NCI-H2029 (cell line): ENCODE measurements at places on chromosomes 11 and 22.

DNA sequence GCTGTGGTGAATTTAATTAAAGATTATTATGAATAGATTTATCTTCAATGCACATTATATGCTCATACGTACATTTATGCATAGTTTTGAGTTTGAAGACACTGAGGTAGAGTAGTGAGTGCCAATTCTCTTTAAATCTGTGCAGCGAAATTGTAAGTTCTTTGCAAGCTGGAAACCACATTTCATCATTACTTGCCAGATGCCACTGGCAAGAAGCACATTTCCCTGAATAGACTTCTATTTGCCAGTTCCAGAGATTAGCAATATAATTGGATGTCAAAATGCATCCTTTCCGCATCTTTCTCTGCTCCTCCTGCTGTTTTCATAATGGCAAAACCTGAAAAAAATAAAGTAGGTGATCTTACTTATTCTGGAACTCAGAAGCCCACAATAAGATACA, 448.0 kb downstream of the LUZP2 start:
- DNase-seq, result no peak

DNA sequence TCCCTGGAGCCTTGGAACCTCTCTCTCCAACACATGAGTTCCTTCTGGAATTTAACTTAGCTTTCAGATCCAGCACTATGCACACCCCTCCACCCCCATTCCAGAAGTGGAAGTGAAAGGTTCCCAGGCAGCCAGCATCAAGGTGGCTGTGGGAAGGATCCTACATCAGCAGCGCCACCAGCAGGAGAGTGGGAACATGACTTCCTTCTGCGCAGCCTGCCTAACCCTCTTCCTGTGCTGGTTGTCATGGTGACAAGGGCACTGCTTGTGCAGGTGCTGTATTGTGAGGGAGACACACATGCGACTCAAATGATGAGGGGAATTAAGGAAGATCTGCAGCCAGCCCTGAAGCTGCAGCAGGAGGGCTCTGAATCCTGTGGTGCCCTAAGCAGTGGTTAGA, 904.5 kb upstream of the API5 start:
- peak; percentile 1 for DNase-seq

DNA sequence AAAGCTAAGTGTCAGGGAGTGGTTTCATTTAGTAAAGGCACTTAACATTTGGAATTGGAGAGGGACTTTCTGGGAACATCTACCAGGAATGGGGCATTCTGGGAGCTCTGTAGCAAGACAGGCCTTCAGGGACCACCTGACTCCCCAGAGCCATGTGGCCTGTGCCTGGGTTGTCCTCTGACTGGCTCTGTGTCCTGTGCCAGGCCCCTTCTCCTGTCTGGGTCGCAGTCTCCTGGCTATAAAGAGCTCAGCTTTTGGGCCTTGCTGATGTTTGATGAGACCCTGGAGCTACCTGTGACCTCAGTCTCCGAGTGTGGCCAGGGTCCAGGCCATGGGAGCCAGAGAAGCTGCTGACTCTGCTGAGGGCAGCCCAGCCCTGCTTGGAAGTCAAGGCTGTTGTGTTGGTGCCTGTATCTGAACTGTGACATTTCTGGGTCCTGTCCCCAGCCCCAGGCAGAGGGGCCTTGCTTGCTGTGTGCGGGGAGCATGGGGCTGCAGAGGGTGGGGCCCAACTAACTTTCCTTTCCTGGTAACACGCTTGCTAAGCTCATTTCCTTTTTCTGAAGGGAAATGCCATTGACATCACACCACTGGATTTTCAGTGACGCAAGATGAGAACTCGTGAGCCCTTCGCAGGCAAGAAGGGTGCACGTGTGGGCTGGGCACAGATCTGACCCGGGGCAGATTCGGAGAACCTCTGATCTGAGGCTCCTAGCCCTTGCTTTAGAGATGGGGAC, 41.3 kb downstream of the LRRC32 start:
- no peak for DNase-seq

DNA sequence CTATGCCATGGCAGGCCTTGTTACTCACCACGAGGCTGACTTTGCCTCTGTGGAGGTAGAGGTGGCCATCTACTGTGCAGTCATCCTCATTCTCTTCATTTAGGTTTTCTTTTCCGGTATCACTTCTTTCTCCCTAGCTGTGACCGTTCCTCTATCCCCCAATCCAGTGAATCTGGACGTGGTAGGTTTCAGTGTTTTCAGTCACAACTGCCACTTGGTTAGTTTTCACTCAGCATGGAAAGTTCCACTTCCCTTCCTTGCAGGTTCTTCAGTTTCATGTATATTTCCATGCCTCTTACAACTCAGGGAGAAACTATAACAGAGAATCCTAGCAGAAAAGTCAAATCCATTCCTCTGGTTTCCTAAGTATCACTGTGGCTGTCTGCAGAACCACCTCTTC, 1.9 kb downstream of the HPS4 start:
- DNase-seq, result no peak

- no peak for DNase-seq
Observed at GRCh38 chr22:50530877-50531545, 1.2 kb upstream of the TYMP start.

GRCh38 chr22:35457729-35458546, 58.0 kb downstream of the MCM5 start:
- no peak for DNase-seq

DNA sequence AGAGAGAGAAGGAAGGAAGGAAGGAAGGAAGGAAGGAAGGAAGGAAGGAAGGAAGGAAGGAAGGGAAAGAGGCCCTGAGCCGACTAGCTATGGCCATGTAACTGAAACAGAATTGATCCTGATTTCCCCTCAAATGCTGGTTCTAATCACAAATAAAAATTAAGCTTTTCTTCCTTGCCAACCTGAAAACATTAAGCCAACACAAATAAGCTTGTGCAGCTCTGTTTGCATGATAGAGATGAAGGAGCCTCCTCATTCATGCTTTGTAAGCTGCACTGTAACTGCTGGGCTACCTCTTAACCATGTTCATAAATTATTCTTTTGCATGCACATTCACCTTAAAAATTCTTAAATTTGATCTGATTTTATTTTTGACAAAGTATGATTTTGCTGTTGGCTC, 27.7 kb upstream of the APOL5 start:
- no peak for DNase-seq

DNA sequence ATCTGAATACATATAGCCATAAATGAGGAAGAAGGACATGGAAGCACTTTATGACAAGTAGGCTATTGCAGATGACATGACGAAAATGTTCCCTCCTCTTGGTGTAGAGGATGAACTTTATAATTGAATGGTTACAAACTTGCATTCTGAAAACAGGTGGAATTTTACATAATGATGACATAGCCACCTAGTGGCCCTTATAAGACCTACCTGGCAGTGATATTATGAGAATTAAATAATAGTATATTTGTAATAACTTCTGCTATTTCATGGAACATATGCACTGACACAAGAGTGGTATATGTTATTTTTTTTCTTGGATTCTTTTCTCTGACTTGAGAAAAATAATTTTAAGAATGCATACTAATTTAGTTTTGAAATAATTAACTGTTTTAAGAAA, 22.9 kb downstream of the TRIM22 start:
- no peak for DNase-seq

GRCh38 chr11:71992136-71992730, 6.5 kb upstream of the IL18BP start:
- DNase-seq, result no peak

DNA sequence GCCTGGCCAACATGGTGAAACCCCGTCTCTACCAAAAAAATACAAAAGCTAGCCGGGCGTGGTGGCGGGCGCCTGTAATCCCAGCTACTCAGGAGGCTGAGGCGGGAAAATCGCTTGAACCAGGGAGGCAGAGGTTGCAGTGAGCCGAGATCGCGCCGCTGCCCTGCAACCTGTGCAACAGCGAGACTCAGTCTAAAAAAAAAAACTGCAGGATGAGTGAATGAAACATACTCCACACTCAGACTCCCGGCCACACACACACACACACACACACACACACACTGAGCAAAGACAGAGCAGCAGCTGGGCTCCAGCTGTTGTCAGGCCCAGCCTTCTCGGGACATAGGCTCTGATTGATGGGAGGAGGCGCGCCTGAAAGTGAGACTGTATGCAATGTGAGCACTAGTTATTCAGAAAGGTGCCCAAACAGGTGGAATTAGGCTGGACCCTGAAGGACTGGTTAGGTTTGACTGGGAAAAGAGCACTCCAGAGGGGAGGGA, 1.5 kb upstream of the PLEKHA7 start:
- no peak for DNase-seq

GRCh38 chr11:110728883-110729282, 16.6 kb upstream of the ARHGAP20 start:
- no peak for DNase-seq

- peak; percentile 90 for DNase-seq
Observed at GRCh38 chr22:24994070-24994763, 41.7 kb downstream of the KIAA1671 start.

- DNase-seq, result no peak
Observed at GRCh38 chr11:71186806-71187205, 65.6 kb downstream of the SHANK2 start.

- DNase-seq, result no peak
Observed at GRCh38 chr11:92267968-92268367, 43.4 kb downstream of the FAT3 start.

DNA sequence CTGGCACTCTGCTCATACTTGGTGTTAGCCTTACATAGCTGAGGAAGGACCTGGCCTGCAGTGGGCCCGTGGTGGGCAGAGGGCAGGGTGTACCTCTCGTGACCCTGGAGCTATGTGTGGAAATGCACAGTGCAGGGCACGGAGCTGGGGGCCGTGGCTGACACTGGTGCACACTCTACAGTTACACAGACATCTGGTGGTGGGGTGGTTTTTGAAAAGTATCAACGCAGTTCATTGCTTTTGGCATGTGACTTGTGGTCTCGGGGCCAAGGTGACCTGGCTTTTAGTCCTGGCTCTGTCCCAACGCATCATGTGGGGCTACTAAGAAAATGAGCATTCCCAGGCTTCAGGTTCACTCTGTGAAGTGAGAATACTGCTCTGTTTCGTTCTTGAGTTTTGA, 553.6 kb downstream of the NTM start:
- no peak for DNase-seq

DNA sequence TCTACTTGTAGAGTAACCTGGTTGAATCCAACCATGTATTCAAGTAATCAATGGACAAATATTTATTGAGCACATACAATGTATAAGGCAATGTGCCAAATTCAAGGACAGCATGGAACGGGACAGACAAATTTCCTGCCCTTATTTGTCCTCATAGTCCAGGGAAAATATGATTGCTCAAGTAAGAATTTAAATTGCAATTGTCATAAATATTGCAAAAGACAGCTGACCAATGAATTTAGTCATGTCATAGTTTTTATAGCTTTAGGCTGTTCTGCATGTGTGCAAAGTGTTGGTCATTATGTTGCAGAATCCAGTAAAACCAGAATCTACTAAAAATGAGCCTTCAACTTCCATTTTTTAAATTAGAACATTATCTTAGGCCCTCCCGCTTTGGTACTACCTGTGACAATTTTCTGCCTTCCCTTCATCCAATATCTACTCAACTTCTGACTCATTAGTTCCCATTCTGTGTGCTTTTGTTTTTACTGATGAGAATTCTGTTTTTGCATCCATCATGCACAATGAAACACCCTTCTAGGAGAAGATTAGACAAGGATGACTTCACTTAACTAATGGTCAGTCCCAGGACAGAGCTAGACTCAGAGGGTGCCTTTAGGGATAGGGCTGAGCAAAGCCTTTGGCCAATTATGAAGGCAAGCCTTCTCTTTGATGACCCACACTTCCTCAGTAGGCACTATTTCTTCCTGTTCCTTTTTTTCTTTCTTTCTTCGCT, 45.8 kb upstream of the FIBIN start:
- DNase-seq, result no peak

GRCh38 chr11:43072096-43072495, 239.7 kb upstream of the API5 start:
- DNase-seq, result no peak

DNA sequence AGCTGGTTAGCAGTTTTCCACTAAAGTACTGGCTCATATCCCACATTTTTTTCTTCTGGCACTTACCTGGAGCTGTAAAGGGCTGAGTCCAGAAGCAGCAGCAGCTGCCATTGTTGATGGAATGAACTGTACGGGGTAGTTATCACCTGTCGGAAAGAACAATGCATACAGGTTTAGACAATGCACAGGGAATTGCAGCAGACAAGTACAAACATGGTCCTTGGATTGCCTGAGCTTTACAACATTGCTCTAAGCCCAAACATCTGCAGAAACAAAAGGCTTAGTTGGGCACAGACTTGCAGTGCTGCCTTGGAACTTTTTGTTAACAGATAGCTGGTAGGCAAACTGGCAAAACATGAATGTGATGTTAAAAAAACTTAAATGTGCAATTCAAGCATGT, 258.8 kb downstream of the SOX6 start:
- DNase-seq, result peak; percentile 71

DNA sequence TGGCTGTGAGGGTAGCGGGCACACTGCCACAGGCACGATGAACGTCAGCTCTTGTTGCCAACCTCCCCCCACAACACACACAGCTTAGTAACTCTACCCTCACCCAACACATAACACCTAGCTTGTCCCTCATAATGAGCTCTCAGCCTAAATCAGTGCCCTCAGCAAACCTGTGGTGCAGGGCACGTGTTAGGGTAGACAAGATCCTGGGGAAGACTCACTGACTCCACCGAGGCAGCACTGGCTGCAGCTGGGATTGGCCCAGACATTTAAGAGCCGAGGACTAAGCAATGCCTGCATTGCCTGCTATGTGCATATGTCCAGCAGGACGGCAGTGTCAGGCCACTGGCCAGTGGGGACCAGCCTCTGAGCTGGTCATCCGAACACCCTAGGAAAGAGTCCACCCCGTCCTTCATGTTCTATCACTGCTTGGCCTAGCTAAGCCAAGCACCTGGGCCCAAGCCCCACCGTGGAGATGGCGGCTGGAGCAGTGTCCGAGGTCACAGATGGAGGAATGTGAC, 32.9 kb upstream of the TRIM29 start:
- no peak for DNase-seq

GRCh38 chr22:48531108-48531507, 1296.6 kb downstream of the BRD1 start:
- DNase-seq, result no peak

DNA sequence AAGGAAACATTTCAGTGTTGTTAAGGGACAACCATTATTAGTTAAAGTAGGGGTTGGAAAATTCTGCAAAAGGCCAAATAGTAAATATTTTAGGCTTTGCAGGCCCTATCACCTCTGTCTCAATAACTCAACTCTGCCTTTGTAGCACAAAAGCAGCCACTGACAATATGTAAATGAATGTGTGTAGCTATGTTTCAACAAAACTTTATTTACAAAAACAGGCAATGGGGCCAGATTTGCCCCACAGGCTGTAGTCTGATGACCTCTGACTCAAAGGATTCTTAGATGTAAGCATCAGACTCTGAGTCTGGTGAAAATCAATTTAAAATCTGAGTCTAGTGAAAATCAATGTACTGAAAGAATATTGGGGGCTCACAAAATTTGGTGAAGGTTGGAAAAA, 50.3 kb downstream of the PAK1 start:
- DNase-seq, result no peak

DNA sequence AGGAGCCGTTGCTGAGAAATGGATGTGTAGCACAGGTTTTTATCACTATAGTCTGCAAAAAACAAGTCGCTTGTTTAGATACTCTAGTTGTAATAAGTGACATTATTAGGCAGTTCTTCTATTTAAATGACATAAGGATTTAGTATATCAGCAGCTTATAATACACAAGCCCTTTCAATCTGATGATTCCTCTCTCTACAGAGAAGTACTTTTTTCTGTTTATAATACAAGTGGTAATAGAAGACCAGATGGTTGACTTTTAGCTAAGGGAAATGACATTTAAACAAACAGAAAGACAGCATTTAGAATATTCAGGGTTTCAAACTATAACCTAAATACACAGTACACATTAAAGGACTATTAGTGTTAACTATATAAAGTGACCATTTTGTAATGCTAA, 60.4 kb downstream of the IMMP1L start:
- no peak for DNase-seq

- no peak for DNase-seq
Observed at GRCh38 chr11:76201672-76202412, 4.5 kb downstream of the WNT11 start.
